NCI-H526 (cell line): ENCODE measurements at places on chromosomes 7 and 10.

DNA sequence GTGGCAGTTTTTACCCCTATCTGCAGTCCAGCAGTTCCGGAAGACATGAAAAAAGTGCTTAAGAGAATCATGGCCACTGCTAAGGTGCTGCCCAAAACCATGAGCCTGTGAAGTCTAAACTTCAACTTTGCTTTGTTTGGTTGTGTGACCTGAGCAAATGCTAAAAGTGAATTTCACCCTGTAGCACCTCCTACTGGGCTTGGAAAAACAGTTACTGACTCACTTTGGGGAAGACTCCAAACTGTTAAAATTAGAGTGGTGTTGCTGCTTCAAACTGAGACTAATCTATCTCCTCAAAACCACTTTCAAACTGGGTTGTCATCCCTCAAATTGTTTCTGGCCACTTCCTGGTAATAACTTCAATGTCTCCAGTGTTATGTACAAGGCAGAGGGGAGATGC lies 21.3 kb downstream of the MKX start:
- no peak for DNase-seq

GRCh38 chr10:1324903-1325302 lies 268.7 kb downstream of the WDR37 start:
- DNase-seq: no peak

DNA sequence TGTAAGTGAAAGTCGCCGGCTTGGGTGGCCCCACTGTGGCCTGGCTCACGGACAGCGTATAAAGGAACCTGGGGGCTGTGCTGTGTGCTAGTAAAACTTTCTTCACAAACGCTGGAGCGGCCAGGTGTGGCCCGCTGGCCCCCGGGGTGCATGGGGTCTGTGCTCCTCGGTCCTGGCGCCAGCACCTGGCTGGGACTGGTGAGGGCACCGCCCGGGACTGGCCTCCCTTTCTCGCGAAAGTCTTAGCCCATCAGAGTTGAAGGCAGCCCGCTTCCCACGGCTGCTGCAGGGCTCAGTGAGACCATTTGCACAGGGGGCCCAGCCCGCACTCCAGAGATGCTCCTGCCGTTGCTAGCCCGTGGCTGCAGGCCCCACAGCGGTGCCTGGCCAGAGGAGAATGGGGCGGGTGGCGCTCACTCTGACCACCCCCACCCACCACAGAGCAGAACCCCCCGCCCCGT lies 5.8 kb downstream of the PWWP2B start:
- no peak for DNase-seq

DNA sequence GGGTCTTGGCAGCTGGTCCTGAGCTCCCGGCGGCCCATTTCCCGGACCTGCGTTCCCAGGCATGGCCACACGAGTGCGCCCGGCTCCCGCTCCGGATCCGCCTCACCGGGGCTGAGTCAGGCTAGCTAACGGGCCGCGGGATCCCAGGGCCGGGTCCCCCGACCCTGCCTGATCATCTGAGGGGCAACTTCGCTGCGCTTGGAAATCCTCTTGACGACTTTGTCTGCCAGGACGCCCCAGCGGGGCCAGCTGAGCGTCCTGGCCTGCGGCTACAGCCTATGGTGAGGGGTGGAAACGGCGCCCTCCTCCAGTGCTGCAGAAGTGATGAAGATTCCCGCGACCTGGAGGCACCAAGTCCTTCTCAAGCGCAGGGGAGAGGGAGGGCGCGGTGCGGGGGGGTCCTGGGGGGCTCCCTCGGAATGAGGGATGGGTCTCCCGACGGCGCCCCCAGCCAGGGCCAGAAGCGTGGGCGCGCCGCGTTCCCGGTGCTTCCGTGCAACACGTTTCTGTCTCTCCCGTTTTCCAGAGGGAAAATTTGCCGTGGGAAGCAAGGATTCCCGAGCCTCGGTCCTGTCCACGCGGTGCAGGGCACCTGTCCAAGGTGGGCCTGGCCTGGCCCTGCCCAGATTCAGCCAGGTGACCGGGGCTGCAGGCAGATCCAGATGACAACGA lies 212.4 kb downstream of the CCSER2 start:
- no peak for DNase-seq

DNA sequence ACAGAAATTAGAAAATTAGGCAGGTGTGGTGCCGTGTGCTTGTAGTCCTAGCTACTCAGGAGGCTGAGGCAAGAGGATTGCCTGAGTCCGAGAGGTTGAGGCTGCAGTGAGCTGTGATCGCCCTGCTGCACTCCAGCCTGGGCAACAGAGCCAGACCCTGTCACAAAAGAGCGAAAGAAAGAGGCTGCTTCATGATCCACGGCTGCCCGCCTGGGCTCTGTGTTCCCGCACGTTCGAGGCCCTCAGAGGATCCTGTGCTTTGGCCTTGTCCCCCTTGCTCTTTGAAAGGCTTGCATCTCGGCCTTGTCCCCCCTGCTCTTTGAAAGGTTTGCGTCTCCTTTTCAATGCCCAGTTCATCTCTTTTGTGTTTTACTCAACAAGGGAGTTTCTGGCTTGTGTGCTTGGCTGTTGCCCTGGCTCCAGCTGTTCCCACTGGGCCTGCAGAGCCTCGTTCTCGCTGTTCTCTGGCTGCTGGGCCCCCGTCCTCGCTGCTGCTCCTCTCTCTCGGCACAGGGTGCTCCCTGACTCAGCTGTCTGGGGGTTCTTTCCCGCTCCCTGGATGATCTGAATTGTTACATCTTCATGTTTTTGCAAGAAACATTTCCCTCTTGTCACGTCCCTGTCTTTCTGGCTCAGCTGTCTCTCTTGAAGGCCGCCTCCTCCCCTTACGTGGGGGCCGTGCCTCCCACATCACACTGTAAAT lies 45.1 kb upstream of the INPP5A start:
- no peak for DNase-seq

DNA sequence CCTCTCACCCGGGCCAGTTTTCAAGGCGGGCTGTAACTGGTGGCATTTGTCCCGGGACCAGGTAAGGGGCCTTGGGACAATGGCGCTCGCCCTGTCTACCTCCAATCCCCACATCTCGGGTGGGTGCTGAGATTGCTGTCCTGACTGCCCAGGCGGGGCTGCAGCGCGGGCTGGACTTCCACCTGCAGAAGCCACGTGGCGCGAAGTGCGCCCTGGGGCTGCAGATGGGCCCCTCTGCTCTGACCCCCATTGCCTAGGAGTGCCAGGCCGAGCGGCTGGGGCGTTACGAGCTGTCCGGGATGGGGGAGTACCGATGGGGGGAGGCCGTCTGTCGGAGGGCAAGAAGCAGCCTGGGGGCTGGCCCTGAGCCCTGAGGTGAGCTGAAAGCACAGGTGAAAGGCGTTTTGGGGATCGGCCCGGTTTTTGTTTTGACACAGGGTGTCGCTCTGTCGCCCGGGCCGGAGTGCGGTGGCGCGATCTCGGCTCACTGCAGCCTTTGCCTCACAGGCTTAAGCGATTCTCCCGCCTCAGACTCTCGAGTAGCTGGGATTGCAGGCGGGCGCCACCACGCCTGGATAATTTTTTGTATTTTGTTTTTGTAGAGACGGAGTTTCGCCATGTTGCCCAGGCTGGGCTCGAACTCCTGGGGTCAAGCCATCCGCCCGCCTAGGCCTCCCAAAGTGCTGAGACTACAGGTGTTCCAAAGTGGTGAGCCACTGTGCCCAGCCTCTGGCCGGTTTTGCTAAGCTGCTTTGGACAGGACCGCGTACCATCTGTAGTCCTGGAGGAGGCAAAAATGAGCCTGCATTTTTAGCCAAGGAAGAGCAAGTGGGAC lies at the start of gene SFXN2:
Gene SFXN2, plus strand, starts transcription at position 16 of the 835 bp plus-strand sequence. CDS start 12,001 bp downstream, outside the sequence.
- DNase-seq: no peak

GRCh38 chr10:13074563-13075451 lies 25.2 kb upstream of the OPTN start:
- peak; percentile 67 for DNase-seq

GRCh38 chr7:145036604-145037405 lies 201.0 kb upstream of the TPK1 start:
- DNase-seq: peak; percentile 66

DNA sequence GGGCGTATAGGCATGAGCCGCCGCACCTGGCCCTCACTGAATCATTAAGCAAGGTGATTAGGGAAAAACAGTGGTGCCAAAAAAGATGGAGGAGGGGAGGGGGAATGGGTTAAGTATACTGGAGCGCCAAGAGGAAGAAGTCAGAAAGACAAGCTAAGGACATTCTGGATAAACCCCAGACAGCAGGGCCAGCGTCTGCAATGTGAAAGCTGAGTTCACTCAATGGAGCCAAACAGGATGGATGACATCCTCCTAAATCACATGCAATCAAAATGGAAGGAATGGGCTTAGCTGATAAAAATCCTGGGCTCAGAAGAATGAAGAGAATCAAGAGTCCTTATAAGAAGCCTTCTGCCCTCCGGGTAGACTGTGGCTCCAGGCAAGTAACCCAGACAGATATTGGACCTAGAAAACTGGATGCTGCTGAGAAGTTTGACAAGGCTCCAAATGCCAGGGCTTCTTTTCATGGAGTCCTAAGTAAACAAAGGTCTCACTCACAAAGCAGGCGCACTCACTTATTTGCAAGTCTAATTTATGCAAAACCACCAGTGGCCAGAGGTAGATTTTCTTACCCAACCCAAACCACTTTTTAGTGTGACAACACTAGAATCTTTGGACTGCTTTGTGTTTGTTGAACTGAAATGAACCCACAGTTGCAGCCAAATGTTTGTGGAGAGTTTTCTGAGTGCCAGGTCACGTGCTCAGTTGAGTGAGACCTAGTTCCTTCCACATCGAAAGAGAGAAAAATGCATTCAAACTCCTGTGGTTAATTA lies 519.1 kb upstream of the AUTS2 start:
- peak; percentile 99 for DNase-seq

- no peak for DNase-seq
Observed at GRCh38 chr7:98472521-98472954, 71.6 kb upstream of the BAIAP2L1 start.

GRCh38 chr10:121138918-121139317 lies 287.8 kb downstream of the WDR11 start:
- DNase-seq: no peak

GRCh38 chr7:104862719-104863118 lies 151.3 kb upstream of the KMT2E start:
- peak; percentile 44 for DNase-seq

DNA sequence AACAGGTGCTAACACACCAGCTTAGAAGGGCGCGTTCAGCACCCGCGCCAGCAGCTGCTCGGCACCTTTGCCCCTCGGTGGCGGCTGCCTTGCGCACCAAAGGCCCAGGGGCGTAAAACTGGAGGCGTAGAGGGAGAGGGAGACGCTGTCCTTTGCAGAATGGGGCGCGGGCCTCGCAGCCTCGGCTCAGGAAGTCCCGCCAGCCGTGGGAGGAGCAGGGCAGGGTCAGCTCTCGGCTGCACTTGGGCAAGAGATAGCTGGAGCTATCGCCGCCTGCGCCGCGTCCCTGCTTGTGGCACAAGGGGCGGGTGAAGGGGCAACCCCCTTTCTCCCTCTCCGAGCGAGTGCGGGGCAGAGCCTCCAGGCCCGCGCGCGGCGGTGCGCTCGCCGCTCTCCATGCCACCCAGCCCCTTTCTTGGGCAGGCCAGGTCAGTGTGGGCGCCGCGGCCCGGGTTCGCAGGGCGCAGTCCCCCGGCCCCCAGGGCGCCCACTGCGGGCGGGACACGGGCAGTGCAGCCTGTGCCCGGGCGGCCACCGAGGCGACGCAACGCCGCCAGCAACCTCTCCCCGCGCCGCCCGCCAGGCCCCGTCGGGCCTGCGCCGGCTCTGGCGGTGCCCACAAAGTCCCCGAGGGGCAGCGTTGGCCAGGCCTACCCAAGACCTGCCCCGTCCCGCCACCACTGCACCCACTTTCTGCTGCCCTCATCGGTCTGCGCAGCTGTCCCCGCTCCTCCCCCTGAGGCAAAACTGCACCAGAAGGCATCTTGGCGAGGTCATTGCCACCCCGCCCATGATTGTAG lies 4.1 kb downstream of the NEUROD6 start:
- DNase-seq: no peak

- DNase-seq: no peak
Observed at GRCh38 chr7:159253657-159254056, 109.0 kb upstream of the VIPR2 start.

DNA sequence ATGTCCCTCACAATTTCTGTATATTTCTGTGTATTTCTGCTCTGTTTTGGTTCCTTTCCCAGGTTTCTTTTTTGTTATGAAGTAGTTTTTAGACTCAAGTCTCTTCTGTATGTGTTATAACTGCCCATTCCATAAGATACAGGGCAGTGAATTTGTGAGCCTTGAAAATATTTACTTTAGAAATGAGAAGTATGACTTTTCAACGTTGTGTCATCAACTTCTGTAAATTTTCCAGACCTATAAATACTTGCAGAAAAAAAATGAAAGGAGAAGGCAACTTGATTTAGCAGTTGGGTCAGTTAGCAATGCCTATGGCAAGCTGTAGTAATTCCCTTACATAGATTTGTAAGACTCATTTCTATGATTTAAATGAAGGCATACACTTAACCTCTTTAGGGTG lies 11.5 kb downstream of the EGFR start:
- no peak for DNase-seq

GRCh38 chr7:18369011-18369410 lies 126.5 kb upstream of the HDAC9 start:
- DNase-seq: no peak

GRCh38 chr10:29285624-29286051 lies 3.2 kb upstream of the LYZL1 start:
- no peak for DNase-seq

DNA sequence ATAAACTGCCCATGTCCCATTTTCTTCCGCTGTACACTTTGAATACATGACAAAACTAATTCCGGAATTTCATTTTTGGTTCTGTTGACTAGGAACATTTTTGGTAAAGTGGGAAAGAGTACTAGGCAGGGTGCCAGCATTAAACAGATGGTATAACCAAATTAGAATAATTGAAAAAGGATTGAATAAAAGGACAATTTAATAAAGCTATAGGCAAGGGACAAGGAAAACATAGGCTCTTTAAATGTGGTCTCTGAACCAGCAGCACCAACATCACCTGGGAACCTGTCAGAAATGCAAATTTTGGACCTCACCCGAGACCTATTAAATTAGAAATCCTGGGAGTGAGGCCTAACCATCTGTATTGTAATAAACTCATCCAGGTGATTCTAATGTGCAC lies 376.9 kb downstream of the LRRTM3 start:
- DNase-seq: peak; percentile 78

DNA sequence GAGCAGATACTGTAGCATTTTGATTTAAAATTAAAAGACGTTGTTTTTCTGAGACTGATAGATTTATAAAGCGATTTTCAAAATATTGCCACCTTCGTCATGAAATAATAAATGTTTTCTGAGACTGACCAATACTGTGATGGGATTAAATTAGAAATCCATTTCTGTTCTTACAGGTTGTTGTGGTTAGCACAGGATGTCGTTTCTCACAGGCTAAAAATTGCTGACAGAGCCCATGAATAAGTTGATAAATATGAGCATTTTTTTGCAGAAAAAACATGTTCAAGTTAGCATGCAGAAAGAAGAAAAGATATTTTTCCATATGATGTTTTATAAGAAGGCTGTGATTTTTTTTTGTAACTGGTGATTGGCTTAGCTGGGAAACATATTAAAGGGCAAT lies 66.8 kb downstream of the POU6F2 start:
- no peak for DNase-seq

- no peak for DNase-seq
Observed at GRCh38 chr7:6157685-6158423, 114.6 kb downstream of the CYTH3 start.

DNA sequence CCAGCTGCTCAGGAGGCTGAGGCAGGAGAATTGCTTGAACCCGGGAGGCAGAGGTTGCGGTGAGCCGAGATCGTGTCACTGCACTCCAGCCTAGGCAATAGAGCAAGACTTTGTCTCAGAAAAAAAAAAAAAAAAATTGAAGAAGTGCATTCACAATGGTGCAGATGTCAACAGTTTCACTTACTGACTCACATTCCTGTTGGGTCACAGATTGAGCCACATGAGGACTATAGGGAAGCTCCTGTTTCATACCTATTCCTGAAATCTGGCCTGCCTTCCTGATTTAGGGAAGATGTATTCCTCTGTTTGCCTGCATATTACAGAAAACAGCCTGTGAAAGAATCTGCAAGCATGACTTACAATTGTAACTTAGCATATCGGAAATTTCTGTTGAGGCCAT lies 78.2 kb downstream of the AKR1C4 start:
- no peak for DNase-seq
